ENCODE measurements at places on chromosomes 4 and X. TPM values are rescaled to one million over a fixed set of nuclear protein-coding genes. Genes with fewer than 3 reads are reported as not detected.

- no peak for DNase-seq
- H3K27me3 ChIP-seq: no peaks in the 10 kb centered on the region
- no peak overlapping the region for H3K27ac ChIP-seq
- no peaks in the 10 kb centered on the region for H3K4me1 ChIP-seq
- no peak overlapping the region for H3K4me3 ChIP-seq
- H3K36me3 ChIP-seq: no peaks in the 10 kb centered on the region
Observed at GRCh38 chr4:98343626-98344025, 82.4 kb downstream of the RAP1GDS1 start.

DNA sequence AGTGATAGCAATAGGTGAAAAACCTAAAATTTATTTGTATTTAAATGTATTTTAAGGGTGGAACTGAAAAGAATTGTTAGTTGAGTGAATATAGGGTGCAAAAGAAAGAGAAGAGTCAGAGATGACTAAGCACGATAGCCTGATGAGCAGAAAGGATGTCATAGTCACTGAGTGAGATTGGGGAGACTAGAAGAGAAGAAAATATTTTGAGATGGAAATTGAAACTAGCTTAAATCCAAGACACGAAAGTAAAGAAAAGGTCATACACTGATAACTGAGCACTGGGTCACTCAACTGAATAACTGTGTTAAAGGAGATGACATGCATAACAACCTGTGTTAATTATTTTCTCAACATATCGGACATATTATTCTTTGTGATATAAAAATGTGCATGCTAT, 55.5 kb downstream of the SPANXN4 start:
- no peak for DNase-seq
- no peaks in the 10 kb centered on the region for H3K36me3 ChIP-seq
- no peaks in the 10 kb centered on the region for H3K4me1 ChIP-seq
- H3K27ac ChIP-seq: no peak overlapping the region

ADAD1 gene
- total RNA-seq: not detected

- DNase-seq: no peak
- H3K36me3 ChIP-seq: no peaks in the 10 kb centered on the region
- no peak overlapping the region for H3K27ac ChIP-seq
- no peaks in the 10 kb centered on the region for H3K4me1 ChIP-seq
- no peaks in the 10 kb centered on the region for H3K27me3 ChIP-seq
- no peak overlapping the region for H3K4me3 ChIP-seq
Observed at GRCh38 chr4:109327641-109328040, 25.2 kb upstream of the COL25A1 start.

DNA sequence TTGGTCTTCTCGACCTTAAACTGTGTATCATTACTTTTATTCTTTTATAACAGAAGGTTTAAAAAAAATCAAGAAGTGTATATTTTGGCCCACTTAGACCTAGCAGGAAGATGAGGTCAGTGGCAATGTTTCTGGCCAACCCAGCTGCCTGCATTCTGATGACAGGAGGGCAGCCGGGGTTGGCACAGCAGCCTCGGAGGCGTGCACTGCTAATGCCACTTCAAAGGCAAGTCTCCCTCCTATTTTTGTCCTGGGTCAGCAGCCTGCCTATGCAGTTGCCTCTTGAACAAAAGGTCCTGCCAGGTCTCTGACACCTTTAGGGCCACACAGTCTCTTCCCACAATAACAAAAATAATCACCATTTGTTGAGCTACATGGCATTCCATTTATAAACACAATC, 89.4 kb upstream of the MYOZ2 start:
- no peaks in the 10 kb centered on the region for H3K27me3 ChIP-seq
- H3K4me3 ChIP-seq: no peak overlapping the region
- peak; percentile 92 for DNase-seq
- H3K36me3 ChIP-seq: no peaks in the 10 kb centered on the region

DNA sequence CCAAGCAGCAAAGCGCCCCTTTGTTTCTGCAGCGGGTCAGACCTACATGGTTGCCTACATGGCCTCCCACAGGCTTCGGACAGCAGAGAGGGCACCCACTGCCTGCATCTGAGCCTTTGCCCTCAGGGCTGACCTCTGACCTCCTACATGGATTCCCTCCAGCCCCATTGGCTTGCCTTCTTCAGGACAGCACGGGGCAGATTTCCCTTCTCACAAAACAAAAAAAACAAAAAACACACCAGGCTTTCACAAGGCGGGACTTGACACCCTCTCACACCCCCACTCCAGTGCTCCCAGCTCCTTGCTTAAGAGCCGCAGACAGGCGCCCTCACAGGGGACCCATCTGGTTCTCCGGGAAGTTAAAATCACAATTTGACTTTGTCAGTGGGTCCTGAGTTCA, 32.9 kb downstream of the ZFYVE28 start:
- no peak overlapping the region for H3K27ac ChIP-seq
- H3K4me1 ChIP-seq: no peaks in the 10 kb centered on the region
- no peak overlapping the region for H3K4me3 ChIP-seq
- H3K36me3 ChIP-seq: no peaks in the 10 kb centered on the region
- H3K27me3 ChIP-seq: no peaks in the 10 kb centered on the region

DNA sequence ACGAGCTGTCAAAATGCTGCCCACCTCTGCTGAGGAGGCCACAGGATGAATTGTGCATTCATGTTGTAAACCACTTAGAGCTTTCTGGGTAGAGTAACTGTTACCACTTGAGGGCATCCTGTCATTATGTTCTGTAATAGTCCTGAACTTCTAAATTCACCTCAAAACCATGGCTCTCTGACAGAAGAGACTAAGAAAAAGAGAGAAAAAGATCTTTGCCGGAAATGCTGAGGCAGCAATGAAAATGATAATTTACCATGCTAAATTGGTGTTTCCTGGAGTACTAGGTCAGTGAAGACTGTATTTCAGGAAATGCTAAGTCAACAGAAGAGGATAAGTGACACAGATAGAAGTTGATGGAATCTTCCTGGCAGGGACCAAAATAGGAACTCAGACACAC, 942.3 kb upstream of the SLIT2 start:
- no peak overlapping the region for H3K27ac ChIP-seq
- no peaks in the 10 kb centered on the region for H3K4me1 ChIP-seq
- H3K27me3 ChIP-seq: no peaks in the 10 kb centered on the region
- DNase-seq: no peak
- H3K4me3 ChIP-seq: no peak overlapping the region
- H3K36me3 ChIP-seq: no peaks in the 10 kb centered on the region

- H3K27ac ChIP-seq: no peak overlapping the region
- no peak for DNase-seq
- H3K27me3 ChIP-seq: no peaks in the 10 kb centered on the region
- H3K4me3 ChIP-seq: no peak overlapping the region
- H3K36me3 ChIP-seq: no peaks in the 10 kb centered on the region
Observed at GRCh38 chrX:24231131-24231540, 81.6 kb downstream of the ZFX start.

DNA sequence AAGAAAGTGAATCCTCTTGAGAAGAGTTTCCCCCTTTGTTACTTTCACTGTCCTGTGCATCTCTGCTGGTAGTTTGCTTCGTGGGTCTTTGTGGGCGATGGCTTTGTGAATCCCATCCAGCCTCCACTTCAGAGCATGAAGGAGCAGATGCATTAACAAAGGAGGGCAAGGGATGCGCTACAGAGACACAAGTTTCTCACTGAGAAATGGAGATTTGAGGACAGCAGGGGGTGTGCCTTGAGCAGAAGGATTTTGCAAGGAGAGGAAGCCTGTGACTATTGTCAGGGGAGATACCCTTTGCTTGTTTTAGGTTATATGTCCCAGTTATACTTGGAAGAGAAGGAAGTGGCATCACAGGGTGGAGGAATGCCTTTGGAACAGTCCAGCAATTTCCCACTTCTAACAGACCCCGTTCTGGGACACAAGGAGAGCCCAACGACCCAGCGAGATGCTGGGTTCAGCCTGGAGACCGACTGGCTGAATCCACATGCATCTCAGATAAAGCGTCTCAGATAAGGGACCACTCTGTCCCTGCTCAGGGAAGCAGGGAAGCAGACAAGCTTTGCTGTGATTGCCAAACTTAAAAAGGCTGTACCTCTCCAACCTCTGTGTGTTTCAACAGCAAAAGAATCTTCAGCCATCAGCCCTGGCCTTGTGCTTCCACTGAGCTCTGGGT, 314.6 kb upstream of the GATB start:
- H3K27ac ChIP-seq: no peak overlapping the region
- no peaks in the 10 kb centered on the region for H3K4me1 ChIP-seq
- H3K4me3 ChIP-seq: no peak overlapping the region
- no peaks in the 10 kb centered on the region for H3K36me3 ChIP-seq
- no peaks in the 10 kb centered on the region for H3K27me3 ChIP-seq

YY2 gene
- 2.2 TPM for total RNA-seq

Data from aorta (tissue), 5 donors.